D341Med (cell line): ENCODE measurements at places on chromosomes 3 and 15.

DNA sequence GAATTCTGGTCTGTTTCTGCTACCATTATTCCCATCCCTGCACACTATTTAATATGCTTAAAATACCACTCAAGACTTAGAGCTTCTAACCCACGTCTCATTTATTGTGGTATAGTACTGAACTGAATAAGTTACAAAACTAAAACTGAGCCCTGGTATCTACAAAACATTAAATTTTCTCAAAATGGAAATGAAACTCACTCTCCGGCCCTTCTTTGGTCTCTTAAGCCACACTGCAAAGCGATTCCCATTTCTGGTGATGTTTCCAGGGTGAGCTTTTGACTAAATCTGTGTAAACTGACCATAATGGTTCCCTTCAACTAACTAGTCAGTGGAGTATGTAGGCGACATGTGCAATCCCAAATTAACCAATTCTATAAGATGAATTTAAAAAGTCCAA, 18.6 kb downstream of the KPNA4 start:
- no peak for DNase-seq

DNA sequence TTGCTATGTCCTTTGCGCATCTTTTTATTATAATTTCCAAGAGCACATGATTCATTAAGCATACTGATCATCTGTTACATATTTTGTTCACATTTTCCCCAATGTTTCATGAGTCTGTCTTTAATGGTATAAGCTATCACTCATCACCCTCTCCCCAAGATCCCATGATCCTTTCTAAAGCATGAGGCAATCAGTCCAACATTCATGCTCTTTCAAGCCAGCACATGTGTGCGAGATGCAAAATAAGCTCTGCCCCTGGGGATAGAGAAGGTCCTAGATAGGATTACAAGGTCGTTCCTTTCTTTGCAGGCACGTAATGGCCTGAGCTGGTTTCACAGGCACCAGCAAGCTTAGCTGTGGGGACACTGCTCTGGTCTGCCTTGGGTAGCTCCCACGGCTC, 32.2 kb upstream of the B3GNT5 start:
- no peak for DNase-seq

- DNase-seq, result no peak
These were observed 96.2 kb upstream of the BHLHE40 start for GRCh38 chr3:4883011-4883410.

- DNase-seq, result peak; percentile 66
These were observed 445.1 kb downstream of the MECOM start for GRCh38 chr3:169218314-169218983.

GRCh38 chr15:88315221-88315878, 58.8 kb upstream of the NTRK3 start:
- DNase-seq, result no peak

DNA sequence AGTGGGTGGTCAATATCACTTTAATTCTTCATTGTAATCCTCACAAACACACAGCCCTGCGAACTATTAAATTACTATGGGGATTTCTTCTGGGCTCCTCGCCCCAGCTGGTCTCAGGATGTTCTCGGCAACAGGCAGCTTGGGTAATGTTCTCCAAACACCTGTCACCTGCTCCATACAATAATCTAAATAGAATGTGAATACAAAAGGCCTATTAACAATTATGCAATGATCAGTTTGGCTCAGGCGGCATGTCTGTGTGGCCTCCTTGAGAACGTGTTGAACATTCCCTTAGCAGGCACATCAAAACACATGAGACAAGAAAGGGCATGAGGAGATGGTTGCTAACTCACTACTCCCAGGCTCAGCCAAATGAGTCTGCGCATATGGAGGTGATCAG, 158.6 kb upstream of the KBTBD8 start:
- DNase-seq, result no peak

DNA sequence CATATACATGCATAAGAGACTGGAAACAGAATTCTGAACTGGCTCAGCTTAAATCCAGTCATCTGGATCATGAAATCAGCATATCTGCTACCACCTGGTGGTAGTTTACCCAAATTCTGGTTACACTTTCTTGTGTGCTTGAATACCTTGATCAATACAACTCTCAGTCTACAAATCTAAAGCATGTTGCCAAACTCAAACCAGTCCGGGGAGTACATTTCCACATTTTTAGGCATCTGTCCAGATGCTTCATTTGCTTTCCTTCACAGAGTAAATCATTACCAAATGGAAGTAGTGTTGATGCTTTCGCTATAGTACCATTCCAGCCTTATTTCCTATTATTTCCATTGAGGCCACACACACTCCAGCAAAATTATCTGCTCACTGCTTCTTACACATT, 126.4 kb downstream of the P2RY1 start:
- DNase-seq, result peak; percentile 37

DNA sequence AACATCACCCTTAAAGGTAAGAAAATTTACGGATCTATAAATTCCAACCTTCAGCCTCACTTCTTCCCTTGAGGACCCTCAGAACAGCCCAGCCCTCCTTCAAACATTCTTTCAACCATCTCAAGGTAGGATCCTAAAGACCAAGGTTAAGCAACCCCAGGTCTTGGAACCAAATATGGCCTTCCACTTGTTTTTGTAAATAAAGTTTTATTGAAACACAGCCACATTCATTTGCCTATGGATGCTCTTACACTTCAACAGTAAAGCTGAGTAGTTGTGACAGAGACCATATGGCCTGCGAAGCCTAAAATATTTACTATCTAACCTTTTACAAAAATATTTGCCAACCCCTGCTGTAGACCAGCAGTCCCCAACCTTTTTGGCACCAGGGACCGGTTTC, 70.4 kb upstream of the NTRK3 start:
- DNase-seq, result no peak

GRCh38 chr3:48561045-48561736, 2.4 kb downstream of the UCN2 start:
- no peak for DNase-seq

GRCh38 chr3:89098964-89099585, 8.3 kb upstream of the EPHA3 start:
- peak; percentile 72 for DNase-seq

DNA sequence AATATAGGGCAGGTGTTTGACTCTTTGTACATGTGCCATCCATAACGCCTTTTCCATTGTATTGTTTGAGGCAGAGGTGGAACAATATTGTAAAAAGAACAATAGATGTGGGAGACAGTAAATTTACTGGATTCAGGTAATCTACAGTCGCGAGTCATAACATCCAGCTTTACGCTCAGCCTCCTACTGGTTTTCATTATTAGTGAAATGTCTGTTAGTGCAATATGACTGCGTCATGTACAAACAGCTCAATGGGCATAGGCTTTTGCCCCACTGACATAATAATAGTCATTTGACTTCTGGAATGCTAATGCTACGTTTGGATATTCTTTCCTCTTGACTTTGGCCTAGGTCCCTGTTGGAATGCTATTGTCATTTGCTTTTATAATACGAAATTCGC, 9.5 kb downstream of the CACNA2D3 start:
- DNase-seq, result no peak

DNA sequence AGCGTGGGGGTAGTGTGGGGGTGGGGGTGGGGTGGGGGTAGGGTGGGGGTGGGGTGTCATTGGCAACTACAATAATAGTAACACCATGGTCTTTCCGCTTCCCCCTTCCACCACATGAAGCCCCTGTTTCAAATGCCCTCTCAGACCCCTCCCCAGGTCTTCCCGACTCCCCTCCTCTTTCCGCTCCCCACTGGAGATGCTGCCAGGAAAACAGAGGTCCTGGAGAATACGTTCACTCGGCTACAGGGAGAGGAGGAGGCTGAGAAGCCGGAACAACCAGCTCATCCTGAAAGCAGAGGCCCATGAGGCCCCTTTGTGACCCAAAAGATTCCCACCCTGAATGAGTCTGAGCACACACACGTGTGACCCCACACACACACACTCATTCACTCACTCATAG, 75.4 kb downstream of the CPN2 start:
- DNase-seq, result no peak

DNA sequence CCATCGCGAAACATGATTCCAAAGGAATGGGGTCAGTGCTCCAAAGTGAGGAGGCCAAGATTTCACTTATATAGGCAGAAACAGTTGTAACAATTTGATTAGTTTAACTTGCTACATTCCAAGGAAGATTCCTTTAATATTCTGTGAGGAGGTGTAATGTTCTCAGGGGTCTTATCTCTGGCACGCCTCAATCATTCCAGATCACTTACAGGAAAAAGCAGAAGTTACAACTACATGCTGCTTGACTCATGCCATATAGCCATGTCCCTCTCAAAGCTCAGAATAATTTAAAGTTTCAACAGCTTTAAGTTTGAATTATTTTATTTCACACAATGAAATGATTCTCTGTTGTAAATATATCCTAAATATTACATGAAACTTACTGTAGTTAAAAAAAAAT, 3.5 kb upstream of the FYTTD1 start:
- no peak for DNase-seq

DNA sequence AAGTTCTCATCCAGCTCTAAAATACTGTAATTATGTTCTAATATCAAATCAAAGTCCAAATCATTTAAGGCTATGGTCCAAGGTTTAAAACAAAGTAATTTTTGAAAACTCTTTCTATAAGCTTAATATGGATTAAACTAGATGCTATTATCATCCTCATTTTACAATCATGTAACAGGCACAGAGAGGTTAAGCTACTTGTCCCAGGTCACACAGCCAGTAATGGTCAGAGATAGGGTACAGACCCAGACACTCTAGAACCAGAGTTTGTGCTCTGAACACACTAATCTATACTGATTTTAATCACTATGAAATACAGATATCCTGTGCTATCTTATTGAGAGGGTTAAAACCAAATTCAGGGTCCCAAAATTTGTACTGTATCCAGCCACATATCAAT, 44.8 kb downstream of the DENND4A start:
- no peak for DNase-seq

GRCh38 chr3:109385442-109386318, 48.3 kb upstream of the DPPA4 start:
- no peak for DNase-seq

- DNase-seq, result no peak
These were observed 336.9 kb downstream of the SLC9A9 start for GRCh38 chr3:143511174-143511879.

DNA sequence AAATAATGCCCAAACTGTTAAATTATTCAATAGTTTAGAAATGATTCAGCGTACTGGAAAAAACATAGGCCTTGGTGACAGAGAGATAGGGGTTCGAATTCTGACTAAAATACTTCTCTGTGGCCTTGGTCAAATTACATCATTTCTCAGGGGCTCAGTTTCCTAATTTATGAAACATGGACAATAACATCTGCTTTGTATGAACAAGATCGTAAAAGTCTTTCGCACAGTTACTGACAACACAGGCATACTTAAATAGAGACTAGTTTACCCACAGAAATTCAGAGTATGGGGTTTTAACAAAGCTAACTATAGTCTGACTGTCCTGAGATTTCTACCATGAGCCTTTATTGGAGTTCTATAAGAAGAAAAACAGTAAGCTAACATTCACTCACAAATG, 440.4 kb downstream of the FHIT start:
- DNase-seq, result no peak

GRCh38 chr3:162992741-162993140, 1496.1 kb downstream of the OTOL1 start:
- DNase-seq, result no peak

DNA sequence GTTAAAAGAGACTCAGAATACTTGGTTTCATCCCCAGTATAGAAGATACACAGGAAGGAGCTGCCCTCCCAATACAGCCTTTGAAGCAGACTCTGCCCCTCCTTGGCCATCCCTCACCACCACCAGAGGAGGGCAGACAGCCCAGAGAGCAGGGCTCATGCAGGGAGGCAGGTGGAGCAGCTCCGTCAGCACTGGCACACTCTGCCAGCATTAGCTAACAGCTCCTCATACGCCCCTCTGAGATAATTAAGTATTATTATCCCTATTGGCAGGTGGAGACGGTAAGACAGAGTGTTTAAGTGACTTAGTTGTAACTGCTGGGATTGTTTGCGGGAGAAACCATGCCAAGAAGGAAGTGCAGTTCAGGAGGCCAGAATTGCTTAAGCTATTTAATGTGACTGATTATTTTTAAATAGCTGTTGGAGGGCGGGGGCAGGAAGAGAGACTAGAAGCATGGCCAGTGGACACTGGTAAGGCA, 434.0 kb downstream of the EPHB1 start:
- no peak for DNase-seq

DNA sequence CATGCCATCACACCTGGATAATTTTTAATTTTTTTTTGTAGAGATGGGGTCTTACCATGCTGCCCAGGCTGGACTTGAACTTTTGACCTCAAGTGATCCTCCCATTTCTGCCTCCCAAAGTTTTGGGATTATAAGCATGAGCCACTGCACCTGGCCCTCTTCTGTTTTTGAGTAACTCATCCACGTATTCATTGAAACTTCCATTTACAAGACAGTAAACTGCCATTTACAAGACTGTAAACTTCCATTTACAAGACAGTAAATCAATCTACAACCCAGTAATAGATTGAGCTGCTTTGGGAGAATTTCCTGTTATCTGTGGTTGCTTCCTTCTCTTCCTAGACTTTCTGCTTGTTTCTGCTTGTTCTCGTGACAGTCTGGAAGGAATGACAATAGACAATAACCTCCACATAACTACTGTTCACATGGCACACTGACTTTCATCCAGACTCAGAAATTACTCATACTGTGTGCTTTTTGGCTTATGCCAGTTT, 114.7 kb upstream of the CCNL1 start:
- no peak for DNase-seq

- peak; percentile 62 for DNase-seq
These were observed 599.0 kb downstream of the MAGI1 start for GRCh38 chr3:65439641-65440284.

DNA sequence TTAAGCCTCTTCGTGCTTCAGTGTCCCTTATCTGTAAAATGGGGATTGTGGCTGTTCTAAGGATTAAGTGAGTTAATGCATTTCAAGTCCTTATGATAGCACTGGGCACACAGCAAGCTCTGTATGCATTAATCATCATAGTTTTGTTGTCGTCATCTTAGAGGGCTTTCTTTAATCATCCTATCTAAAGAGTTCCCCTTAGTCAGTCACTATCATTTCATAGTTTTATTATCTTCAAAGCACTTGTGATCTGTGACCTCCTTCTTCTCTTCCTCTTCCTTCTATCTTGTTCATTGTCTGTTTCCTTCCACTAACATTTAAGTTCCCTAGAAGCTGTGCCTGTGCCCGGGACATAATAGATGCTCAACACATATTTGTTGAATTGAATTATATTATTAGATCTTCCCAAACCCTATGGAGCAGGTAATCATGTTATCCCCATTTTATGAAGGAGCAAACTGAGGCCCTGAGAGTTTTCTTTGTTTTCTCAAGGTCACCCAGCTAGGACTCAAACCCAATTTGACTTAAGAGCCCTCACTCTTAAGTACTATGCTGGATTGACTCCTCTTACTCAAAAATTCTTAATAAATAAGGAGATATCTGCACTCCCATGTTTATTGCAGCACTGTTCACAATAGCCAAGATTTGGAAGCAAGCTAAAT, 24.1 kb downstream of the DUOX2 start:
- DNase-seq, result no peak
